ENCODE measurements at places on chromosomes 5 and 9. TPM values are rescaled to one million over a fixed set of nuclear protein-coding genes. Genes with fewer than 3 reads are reported as not detected.

DNA sequence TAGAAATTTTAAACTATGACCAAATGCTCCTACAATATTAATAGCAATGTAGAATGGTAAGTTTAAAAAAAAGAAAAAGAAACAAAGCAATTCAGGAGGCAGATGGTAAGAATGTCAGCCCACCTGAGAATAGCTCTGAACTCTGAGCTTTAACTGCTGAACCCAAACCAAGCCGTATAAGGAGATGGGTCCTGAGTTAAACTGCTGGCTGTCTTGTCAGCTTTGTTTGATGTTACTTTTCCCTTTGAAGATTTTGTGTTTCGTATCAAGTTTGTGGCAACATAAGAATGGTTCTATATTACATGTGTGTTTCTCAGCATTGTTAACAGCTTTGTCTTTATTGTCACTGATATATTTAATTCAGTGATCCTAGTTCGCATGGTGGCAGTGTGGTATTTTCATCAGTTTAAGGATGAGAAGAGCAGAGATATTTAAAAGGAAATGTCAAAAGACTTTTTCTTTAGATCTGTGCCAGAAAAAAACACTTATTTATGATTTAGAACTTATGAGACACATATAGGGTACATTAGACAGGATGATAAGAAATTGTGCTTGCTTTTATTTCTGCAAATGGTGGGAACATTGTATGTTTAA, 390.1 kb downstream of the CCDC171 start:
- DNase-seq, result peak; percentile 9

DNA sequence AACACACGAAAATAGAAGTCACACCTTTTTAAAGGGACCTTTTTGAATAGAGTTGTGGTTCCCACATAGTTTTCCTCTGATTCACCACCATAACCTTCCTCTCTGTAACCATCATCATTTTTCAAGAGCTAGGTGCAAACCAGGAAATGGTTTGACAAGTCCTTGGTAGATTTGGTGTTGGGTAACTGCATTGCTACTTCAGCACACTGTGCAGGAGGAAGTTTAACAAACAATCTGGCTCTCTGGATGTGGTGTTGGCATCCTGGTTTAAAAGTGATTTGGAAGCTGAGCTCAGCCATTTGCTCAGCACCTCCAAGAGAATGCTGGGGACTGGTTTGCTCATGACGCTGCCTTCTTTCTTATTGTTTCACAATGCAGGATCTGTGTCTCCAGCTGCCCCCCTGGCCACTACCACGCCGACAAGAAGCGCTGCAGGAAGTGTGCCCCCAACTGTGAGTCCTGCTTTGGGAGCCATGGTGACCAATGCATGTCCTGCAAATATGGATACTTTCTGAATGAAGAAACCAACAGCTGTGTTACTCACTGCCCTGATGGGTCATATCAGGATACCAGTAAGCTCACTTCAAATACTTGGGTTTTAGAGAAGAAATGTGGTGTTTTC, 213.1 kb downstream of the RFK start:
- DNase-seq, result no peak

- DNase-seq, result no peak
Observed at GRCh38 chr9:94623253-94623652, 16.1 kb downstream of the FBP1 start.

DNA sequence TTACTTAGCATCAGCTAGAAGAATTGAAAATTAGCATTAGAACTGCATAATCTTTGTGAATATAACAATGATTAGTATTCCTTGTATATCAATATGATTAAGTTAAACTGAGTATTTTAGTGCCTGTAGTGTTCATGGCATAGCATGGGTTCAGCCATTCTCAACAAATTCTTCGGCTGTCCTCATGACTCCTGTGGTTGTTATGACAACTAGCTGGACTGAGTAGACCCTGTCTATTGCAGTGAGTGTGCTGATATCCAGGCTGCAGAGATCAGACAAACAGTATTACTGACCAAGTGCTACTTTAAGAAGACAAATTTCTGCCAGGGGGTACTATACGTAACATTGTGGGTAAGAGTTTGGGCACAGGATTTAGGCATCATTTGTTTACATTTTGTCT, 125.9 kb downstream of the NUDT12 start:
- no peak for DNase-seq

DNA sequence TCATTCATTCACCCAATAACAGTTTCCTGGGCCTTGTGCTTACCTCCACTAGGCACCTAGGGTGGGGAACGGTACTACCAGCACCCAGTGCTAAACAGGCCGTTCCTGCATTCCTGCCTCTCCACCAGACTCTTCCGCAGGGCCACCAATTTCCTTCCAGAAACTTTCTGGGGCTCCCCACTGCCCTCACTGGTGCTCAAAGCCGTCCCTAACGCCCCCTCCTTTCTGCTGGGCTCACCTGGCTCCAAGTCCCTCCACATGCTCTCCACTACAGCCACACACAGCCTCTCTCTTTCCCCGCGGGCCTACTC, 1.4 kb downstream of the PHF19 start:
- DNase-seq, result no peak

- DNase-seq, result no peak
Observed at GRCh38 chr9:107170801-107171200, 112.3 kb upstream of the RAD23B start.

GRCh38 chr5:172910828-172911627, 48.2 kb upstream of the RPL26L1 start:
- DNase-seq, result no peak

GRCh38 chr5:3225201-3225960, 370.3 kb upstream of the IRX1 start:
- no peak for DNase-seq

- peak; percentile 12 for DNase-seq
Observed at GRCh38 chr9:136943291-136944211, 987 bp downstream of the FBXW5 start.

- no peak for DNase-seq
Observed at GRCh38 chr5:64685866-64686265, 4.4 kb upstream of the SHISAL2B start.

DNA sequence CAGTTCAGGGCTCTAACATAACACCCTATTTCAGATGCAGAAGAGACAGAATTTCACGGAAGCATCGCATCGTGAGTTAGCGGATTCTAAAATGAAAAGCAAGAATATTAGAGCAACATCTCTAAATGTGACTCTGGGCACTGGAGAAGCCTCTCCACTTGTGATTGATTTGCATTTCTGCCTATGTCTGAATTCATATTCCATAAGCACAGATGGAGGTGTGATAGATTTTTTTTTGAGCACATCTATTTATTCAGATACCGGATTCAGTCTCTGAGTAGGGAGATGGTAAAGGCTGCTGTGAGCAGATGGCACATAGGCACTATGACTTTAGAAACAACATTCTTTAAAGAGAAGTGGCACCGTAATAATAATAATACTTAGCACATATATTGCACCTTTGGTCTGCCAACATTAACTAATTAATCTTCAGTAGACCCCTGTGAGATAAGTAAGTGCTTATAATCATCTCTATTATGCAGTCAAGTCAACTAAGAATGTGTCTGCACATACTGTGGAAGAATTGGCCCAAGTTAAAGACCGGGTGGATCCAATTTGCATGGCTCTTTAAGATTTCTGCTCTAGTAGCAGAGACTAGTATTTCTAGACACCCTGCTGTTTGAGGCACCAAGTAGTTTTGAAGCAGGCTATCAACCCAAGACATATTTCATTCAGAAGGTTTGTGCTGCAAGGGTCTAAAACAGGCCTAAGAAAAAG, 685.0 kb downstream of the CETN3 start:
- no peak for DNase-seq

GRCh38 chr5:133112026-133112660, 60.3 kb downstream of the HSPA4 start:
- DNase-seq, result no peak

DNA sequence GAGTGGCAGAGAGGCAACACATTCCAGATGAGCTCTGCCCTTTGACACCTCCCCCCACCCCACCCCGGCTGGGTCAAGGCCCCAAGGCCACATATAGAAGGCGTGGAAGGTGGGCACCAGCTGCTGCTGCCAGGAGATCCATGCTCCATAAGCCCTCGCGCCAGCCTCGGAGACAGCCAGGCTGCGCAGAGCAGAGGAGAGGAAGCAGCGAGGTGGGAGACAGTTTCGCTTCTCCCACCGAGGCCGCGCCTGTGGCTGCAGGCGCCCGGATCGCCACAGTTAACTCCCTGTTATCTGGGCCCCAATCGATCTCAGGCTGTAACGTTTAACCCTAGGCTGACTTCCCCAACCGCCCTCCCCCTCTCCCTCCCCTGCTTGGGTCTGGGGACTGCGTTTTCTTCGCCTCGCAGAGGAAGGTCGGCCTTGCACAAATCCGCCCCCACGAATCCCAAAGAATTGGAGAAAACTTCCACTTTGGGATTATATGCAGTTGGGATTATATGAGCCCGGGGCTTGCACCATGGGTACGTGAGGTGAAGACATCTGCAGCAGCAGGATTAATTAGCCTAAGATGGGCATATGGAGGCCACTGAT, 1.1 kb upstream of the CXXC5 start:
- DNase-seq, result no peak

DNA sequence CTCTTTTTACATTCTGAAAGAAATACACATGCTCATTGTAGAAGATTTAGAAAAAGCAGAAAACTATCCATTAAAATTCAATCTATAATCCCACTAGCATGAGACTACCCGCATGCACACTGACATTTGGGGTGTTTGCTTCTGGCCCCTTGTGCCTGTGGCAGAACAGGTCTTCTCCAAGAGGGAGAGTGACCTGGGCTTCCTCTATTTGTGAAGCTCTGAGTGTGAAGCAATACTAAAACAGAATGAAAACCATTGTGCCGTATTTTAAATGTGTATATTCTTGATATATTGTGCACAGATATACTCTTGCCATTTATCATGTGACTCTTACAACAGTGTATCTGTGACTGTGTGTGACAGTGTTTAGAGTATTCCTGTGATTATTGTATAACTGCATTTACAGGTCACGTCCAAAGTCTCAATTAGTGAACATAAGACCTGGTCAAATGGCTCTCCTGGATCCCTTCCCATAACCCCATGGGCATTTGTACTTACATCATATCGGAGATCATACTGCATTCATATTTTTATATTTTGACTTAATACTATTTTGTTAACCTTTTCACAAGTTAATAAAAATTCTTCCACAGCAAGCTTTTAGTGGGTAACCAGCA, 14.7 kb upstream of the CPEB4 start:
- no peak for DNase-seq

DNA sequence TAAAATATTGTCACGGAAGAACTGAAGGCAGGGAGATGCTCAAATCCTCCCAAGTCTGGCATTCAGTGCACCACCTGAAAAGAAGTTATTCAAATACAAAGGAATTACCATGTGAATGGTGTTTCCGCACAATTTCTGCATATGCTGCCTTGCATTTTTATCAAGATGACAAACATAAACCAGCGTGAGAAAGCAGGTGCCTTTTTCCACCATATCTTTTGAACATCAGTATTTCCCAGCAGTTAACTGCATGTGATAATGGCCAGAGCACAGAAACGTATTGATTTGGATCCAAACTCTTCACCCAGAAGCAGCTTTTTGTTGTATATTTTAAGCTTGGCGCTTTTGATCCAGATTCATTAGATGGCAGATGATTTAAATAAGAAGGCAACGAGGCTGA, 808.0 kb downstream of the TLE1 start:
- DNase-seq, result no peak

DNA sequence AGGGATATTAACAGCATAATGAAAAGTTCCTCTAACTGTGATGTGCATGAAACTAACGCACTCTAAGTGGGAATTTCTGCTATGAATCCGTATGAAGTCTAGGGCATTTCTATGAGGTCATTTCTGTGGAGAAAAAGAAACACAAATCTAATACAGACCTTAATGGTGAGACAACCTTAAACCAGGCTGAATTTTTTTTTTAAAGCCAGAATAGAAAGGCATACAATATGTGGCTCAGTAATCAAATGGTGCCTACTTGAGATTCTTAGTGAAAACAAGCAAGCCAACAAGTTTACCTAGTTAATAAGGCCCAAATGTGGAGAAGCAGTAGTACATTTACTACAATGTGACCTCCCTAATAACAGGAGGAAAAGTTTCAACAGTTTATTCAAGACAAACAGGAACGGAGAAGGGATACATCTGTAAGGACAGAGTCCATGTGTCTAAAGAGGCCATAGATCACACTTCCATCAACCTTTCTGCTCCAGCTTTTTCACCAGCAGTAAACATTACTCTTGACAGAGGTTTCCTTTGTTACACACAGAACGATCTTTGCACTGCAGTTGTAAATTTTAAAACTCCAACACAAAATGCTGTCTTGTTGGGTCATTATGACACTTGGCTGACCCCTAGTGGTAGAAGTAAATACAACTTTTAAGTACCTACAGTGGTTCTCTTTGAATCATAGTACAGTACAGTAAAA, 26.2 kb downstream of the CARNMT1 start:
- peak; percentile 90 for DNase-seq

GRCh38 chr5:174614500-174615135, 109.8 kb upstream of the MSX2 start:
- DNase-seq, result no peak

DNA sequence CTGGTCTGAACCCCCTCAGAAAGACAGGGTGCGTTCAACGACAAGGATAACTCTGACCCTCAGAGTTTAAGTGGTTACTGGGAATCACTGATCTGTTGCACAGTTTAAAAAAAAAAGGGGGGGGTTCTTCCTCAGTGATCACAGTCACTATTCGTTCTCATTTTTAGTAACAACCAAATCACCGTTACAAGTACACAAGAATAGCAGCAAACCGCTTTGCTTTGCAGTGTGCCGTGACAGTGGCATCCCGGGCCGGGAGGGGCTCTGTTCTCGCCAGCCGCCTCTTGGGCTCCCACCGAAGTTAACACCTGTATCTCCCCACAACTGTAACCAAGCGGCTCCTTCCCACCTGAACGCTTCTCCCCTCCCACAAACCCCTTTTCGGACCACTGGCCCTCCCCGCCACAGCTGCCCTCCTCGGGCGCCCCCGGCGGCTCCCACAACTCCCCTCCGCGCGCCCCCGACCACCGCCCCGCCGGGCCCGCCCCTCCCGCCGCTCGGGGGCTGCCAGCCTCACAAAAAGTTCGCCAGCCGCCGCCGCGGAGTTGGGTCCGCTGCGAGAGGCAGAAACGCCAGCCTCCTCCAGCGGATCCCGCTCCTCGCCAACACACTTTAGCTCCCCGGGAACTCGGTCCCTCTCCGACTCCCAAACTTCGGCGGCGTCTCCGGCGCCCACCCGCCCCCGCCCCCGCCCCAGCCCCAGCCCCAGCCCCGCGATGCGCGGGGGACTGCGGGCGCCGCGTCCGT, 1.2 kb downstream of the SSBP2 start:
- DNase-seq, result peak; percentile 28

DNA sequence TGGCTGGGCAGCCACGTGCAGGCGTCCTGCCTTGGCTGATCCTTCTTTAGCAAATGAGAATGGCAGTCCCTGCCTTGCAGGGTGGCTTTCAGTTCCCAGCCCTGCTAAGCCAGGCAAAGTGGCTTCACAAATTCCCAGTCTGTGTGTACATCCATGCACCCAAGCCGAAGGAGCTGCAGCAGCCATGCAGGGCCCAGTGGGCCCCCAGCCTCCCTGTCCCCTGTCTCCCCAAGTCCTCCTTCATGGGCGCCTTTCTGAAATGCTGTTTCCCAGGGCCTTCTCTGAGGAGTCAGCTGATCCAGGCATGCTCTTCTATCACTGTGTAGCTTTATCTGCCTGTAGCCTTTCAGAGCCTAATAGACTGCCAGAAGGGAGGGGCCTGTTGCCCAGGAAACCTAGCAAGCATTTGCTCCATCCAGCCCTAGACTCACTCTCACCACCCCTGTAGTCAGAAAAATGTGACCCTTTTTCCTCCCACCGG, 47.4 kb upstream of the SHC3 start:
- no peak for DNase-seq

FKBP15 gene
- 31.4 TPM for polyA plus RNA-seq

LCN6 gene
- polyA plus RNA-seq, result not detected

PDE4D gene
- 26.0 TPM for polyA plus RNA-seq

CNTNAP3B gene
- 13.5 TPM for polyA plus RNA-seq

TEK gene
- polyA plus RNA-seq, result 51.5 TPM

SEMA5A gene
- 24.1 TPM for polyA plus RNA-seq

ZNG1E gene
- polyA plus RNA-seq, result 75.0 TPM

DDX4 gene
- 0.17 TPM for polyA plus RNA-seq

SPATA31C1 gene
- not detected for polyA plus RNA-seq

Data from left lung (tissue), 14 donors.